ENCODE measurements at places on chromosomes 2 and 18.

GRCh38 chr2:207515671-207516070 lies 14.1 kb upstream of the CREB1 start:
- DNase-seq, result no peak

DNA sequence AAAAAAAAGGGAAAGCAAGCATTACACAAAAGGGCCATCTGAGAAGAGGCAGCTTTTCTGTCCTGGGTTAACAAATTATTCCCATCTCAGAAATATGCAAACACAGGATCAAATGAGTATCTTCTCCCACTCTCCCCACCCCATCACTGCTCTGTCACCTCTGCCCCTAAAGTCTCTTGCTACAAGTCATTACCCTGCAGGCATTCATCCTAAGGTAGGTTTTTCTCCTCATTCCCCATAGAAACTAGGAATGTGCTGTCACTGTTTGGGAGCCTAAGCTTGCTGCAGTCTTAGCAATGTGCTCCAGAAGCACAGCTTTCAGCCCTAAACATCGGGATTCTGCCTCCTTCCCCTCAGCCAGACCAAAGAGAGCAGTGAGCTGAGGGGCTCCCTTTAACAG lies 3.6 kb downstream of the LRRTM1 start:
- no peak for DNase-seq

GRCh38 chr2:20972110-20972509 lies 71.8 kb downstream of the APOB start:
- DNase-seq, result no peak

- no peak for DNase-seq
Measured at GRCh38 chr2:238940806-238941205, 92.9 kb downstream of the TWIST2 start.

GRCh38 chr2:182207049-182207746 lies 219.6 kb downstream of the PDE1A start:
- no peak for DNase-seq
